Stimulated activated CD4-positive, alpha-beta T cell treated with anti-CD3 and anti-CD28 coated beads, Interleukin-15, amount 100 ng/mL, for 24 hours (primary cell): ENCODE measurements at places on chromosomes 4 and X.

DNA sequence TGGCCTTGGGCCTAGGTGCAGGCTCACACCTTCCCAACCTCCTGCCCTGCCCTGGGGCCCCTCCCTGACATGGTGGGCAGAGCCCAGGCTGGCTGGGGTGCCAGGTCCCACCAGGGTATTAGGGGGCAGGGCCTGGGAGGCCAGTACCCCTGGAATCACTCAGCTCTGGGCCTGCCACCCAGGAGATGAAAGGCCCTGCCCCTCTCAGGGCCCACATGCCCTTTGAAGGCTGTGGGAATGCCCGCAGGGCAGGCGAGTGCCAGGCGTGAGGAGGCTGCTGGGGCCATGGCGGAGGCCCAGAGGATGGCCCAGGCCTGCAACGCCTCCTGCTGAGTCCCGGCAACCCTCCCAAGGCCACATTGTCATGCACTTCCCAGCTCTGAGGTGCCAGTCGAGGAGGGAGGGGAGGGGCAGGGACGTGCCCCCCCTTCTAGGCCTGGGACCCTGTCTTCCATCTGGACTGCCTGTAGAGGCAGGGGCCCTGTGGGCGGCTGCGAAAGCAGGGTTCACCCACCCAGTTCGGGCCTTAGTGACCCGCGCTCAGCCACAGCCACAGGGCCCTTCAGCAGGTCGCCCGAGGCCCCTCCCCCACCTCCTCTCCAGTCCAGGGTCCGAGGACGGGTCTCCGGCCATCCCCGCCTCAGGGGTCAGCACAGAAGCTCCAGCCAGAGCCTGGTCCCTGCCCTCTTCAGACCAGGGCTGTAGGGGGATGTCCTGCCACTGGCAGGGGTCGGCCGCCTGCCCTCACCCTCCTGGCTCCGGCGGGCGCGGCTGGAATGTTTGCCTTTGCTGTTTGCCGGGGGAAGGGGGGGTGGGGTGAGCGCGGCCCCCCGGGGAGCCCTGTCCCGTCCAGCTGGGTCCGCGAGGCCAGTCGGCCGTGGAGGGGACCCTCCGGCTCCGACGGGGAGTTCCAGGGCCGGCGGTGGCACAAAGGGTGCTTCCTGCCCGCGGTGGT, 26.7 kb upstream of the FGFR3 start:
- DNase-seq, result no peak

DNA sequence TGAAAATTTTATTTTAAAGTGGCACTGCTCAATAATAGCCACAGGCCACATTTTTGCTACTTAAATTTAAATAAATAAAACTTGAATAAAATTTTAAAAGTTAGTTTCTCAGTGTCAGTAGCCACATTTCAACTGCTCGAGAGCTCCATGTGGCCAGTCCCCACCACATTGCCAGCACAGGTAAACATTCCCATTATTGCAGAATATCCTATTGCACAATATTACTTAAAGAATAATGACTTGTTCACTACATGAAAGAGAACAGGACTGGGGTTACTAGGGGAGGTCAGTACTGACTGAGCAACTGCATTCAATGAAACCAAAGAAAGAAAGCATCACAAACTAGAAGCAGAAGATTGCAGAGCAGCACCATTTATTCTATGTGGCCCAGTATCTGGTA, 2201.6 kb upstream of the TENM3 start:
- no peak for DNase-seq

DNA sequence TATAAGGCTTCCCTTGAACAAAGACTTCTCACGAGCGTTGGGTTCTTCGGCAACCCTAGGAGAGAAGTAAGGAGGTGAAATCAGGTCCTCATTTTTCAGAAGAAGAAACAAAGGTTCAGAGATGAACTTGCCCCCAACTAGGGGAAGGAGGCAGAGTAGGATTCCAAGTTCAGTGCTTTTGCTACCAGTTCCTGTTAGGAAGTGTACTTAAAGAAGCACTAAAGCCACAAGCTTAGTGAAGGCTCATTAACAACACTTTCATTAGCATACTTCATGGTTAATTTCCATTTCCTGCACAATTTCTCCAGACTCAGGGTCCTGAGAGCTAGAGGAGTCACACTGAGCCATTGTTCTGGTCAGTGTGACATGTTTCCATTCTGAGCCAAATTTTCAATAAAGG, 52.1 kb downstream of the VSIG4 start:
- no peak for DNase-seq

DNA sequence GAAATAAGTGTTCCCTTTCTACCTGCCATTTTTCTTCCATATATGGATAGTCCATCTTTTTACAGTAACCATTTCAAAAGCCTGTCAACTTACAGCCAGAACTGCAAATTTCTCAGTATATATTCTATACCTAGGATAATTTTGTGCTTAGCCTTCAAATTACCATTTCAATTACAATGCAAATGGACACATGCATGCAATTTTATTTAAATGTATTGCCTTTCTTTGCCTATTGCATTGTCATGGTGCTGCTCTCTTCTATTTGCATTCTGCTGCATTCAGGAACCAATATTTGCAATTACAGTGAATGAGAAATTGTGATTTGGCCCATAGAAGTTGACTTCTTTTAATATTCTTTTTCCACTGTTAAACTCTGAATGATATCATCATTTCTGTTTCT, 1753.4 kb upstream of the TENM3 start:
- DNase-seq, result no peak

DNA sequence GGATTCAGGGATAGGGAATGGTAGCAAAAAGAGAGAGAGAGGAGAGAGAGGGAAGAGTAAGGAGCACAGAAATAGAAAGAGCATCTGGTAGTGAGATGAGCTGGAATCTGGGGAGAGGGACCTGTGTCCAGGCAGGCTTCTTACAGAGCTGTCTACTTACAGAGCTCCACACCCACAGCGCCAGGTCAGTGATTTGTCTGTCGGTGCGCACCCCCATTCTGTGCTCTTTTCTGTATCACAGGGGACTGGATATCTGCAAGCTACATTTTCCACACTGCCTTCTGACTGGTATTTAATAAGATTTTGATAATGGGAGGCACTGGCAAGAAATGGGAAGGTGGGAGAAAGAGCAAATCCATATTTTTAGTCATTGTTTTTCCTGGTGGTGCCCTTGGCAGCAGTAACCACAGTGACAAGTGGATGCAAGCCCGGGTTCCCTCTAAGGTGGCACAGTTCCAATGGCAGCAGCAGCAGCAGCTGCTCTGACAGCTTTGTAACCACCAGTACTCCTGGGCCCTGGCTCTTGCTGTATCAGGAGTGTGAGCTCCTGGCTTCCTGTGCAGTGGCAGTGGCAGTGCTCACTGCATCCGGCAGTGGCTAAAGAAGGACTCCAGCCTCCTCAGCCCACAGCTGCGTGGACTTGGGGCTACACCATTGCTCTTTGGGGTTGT, 300.5 kb downstream of the TRIML1 start:
- no peak for DNase-seq

DNA sequence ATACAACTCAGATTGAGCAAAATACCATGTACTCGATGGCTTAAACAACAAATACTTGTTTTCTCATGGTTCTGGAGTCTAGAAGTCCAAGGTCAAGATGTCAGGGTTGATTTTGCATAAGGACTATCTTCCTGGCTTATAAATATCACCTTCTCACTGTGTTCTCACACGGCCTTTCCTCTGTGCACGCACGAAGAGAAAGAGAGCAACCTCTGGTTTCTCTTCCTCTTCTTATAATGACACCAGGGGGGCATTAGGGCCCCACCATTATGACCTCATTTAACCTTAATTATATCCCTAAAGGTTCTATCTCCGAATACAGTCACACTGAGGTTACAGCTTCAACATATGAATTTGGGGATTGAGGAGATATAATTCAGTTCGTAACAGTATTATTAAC, 504.0 kb downstream of the MAGEE1 start:
- no peak for DNase-seq

DNA sequence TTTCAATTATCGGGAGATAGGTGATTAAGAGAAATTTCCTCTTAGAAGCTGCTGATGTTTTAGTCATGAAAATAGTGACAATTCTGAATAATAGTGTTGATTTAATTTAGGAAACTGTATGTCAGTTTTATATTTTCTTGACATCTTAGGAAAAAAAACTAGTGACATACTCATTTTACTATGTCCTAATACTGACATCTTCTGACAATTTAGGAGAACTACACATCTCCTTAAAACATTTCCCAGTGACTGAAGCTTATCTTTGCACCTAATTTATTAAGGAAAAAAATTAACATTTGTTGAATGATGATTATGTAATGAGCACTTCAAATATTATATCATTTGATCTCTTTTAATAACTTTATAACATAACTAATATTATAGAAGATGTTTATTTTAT, 42.0 kb upstream of the RBMXL3 start:
- no peak for DNase-seq

GRCh38 chrX:109880629-109881028, 122.3 kb upstream of the TMEM164 start:
- DNase-seq, result no peak

GRCh38 chr4:175745329-175745728, 66.7 kb downstream of the GPM6A start:
- no peak for DNase-seq

GRCh38 chrX:3161681-3162080, 120.4 kb downstream of the ARSF start:
- no peak for DNase-seq

DNA sequence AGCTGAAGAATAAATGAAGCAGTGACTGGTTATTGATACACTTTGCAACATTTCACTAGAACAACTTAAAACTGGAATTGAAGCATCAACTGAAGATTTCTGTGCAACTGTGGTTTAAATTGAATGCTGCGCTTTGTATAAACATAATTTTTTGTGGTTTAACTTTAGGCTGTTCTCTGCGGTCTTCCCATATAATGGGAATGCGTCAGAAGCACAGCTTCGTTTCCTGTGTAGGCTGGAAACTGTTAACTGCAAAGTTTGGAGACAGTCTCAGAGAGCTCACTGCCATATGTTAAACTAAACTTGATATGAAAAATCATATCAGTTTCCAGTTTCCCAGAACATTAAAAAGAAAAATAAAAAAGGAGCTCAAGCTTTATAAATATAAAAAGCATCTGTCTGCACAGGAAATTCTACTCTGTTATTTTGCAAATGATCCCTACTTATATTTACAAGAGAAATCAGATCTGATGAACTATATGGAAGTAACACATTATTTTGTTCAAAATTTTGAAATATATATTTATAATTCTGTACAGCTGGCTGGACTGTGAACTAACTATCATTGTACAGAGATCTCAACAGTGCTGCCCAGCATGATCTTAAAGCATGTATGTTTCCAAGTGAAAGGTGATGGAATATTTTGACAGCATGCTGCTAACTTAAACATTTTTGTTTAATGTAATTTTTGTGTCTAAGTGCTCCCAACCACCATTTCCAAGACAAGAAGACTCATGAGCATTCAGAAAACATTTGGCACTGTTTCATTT, 139.9 kb downstream of the NDST3 start:
- DNase-seq, result no peak

- DNase-seq, result no peak
Observed at GRCh38 chr4:96356591-96357370, 516.9 kb downstream of the PDHA2 start.

DNA sequence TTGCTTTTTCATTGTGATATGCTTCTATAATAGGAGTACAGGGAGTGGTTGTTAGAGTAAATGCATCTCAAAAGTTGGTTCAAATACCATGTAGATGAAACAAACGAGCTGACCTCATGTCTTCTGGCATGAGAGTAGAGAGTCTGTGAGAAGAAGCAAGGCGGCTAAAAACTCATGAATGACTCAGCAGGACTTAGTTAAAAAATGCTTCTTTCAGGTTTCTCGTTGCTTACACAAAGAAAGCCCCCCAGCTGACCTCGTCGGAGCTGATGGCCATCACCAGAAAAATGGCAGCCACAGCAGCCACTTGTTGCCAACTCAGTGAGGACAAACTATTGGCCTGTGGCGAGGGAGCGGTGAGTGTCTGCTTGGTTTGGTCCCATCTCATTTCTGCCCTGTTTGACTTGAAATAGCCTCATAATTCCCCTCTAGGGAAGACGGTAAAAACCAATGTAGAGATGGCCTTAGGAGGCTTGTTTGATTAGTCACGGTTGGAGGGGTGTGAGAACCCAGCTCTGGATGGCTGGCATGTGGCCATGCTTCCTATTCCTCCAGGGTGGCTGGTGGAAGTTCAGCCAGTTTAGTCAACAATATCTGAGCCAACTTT, 14.5 kb downstream of the AFP start:
- DNase-seq, result no peak

- DNase-seq, result no peak
Observed at GRCh38 chr4:158756588-158756987, 12.2 kb upstream of the FNIP2 start.

DNA sequence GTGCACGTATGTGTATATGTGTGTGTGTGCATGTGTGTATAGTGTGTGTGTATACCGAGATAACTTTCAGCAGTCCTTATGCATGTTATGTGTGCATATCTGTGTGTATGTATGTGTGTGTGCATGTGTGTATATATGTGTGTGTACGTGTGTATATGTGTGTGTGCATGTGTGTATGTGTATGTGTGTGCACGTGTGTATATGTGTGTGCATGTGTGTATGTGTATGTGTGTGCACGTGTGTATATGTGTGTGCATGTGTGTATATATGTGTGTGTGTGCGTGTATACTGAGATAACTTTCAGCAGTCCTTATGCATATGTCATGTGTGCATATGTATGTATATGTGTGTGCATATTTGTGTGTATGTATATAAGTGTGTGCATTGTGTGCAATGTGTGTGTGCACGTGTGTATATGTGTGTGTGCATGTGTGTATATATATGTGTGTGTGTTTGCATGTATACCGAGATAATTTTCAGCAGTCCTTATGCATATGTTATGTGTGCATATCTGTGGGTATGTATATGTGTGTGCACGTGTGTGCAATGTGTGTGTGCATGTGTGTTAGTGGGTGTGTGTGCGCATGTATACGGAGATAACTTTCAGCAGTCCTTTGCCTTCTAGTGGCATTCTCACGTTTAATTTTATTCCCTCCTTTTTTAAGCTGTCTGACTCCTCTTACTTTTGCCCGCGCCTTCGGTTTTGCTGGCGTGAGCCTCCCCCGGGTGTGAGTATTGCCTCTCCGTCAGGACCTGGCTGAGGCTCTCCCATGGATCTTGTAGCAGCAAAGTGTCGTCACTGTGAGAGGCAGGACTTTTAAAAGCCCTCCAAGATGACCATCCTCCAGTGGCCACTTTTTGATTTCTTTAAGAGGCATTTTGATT, 99.6 kb upstream of the SHOX start:
- DNase-seq, result no peak

GRCh38 chrX:48961585-48962091, 4.2 kb upstream of the OTUD5 start:
- no peak for DNase-seq
